ENCODE measurements at places on chromosomes 1 and 21.

DNA sequence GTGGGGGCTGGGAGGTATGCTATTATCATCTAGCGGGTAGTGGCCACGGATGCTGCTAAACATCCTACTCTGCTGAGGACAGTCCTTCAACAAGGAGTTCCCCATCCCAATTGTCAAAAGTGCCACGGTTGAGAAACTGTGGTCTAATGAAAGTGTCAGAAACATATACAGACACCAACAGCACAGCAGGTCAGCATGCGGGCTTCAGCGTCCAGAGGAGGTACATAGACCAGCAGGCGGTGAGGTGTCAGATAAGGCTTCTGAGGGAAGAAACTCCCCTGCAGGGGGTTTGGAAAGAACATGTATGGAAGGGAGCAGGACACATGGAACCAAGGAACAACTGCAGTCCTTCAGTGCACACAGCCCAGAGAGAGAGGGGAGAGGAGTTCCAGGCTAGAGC, 4.8 kb upstream of the TTC4 start:
- DNase-seq = no peak

GRCh38 chr1:65757531-65757930, 35.2 kb upstream of the PDE4B start:
- DNase-seq = no peak

DNA sequence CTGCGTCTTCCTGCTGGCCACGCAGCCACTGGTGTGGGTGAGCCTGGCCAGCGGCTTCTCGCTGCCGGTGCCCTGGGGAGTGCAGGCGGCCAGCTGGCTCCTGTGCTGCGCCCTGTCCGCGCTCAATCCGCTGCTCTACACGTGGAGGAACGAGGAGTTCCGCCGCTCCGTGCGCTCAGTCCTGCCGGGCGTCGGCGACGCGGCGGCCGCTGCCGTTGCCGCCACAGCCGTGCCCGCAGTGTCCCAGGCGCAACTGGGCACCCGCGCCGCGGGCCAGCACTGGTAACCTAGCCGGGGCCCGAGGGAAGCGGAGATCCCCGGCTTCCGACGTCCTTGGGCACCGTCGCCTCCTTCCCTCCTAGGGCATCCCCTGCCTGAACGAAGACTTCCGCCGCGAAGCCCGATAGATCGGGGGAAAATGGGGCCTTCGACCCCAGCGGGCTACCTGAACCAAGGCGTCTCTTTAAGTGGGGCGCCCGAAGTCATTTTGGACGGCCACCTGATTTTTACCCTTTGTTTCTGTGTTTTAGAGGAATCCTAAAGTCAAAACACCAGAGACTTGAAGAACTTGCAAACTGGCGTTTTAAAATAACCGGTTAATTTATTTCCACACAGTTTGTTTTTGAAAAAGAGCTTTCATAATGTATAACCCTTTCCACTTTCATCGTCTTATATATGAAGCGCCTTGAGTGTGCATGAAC, 2.0 kb downstream of the GPR88 start:
- no peak for DNase-seq

DNA sequence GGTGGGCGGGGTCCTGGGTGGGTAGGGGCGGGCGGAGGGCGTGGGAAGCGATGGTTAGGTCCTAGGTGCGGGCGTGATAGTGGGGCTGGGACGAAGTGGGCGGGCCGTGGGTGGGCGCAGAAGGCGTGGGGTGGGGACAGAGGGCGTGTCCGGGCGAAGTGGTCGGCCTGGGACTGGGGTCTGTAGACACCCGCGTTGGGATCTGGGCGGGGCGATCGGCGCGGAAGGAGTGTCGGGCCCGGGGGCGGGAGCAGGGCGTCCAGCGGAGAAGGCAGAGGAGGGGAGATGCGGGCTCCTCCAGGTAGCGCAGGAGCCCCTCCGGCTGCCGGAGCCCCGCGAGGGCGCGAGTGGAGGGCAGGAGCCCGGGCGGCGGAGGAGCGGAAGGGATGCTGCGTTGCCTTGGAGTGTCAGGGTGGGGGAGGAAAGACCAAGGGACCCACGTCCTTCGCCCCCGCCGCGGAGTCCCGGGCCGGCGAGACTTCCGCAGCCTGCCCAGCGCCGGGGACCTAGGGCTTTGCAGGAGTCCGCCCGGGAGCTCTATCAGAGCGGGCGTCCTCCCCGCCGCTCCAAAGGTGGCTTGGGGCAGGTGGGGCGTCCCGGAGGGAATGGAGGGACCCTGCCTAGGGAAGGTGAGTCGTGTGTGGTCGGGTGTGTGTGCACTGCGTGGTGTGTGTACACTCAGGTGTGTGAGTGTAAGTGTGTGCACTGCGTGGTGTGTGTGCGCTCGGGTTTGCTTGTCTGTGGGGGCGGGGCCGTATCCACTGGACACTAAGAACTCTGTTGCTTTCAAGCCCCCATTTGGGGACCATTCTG, 27.0 kb upstream of the PRSS38 start:
- DNase-seq = peak; percentile 56

DNA sequence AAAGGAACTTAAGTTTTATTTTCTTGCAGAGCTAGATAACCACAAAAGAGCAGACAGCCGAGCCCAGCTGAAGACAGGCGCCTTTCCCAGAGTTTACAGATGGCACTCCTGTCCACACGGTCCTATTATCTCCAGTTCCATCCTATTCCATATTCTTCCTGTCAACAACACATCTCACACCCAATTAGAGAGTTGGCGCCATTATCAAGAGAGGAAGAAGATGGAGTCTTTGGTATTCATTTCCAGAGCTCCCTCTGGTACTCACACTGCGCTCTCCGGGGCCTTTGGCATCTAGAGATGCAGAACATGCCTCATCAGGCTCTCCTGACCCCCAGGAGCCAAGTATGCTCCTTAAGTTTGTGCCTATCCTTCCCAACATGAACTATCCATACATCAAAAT, 43.3 kb upstream of the SIPA1L2 start:
- no peak for DNase-seq

DNA sequence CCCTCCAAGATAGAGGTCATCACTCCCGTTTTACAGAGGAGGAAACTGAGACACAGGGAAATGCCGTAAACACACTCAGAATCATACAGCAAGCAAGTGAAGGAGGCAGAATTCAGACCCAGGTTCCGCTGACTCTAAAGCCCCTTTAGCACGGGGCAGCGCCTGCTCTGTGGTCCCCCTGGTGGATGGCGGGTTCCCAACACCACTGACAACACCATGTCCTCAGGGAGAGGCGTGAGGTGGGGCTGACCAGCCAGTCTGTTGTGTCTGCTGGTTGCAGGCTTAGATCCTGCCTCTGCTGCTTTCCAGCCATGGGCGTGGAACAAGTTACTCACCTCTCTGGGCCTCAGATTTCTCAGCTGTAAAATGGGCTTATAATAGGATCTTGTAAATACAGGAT, 617.3 kb downstream of the MATN1 start:
- no peak for DNase-seq

DNA sequence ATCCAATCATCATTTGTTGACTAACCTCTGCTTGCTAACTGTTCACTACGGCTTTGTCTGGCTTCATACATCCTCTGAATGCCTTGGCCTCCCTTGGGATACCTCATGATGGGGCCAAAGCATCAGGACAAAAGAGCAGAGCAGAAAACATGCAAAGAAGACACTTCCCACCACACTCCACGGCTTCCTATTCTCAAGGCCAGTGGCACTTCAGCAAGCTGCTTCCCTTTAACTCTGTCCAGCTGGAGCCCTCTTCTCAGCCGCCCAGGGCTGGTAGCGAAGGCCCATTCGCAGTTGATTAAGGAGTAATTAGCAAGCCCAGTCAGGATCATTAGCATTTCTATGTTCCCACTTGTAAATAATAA, 224.3 kb upstream of the FGGY start:
- no peak for DNase-seq

GRCh38 chr1:188386161-188386560, 1557.4 kb downstream of the PLA2G4A start:
- DNase-seq = no peak

- DNase-seq = peak; percentile 57
Measured at GRCh38 chr1:154479764-154480421, 22.1 kb upstream of the TDRD10 start.

DNA sequence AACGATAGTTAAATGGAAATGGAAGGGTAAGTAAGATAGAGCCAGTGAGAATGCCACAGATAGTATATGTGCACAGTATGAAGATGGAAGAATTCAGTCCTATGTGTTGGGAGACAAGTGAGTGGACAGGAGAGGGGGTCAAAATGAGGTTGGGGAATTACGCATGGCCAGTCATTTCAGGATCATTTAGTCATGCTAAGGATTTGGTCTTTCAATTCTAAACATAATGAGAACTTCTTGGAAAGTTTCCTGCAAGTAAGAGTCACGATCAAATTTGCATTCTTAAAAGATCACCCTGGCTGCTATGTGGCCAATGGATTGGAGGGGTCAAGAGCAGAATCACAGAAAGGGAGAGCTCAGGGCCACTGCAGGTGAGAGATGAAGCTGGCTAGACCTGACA, 64.0 kb upstream of the KCNK2 start:
- no peak for DNase-seq

- no peak for DNase-seq
Measured at GRCh38 chr1:58971629-58972140, 187.8 kb upstream of the JUN start.

GRCh38 chr1:27564710-27565649, 39.0 kb downstream of the AHDC1 start:
- DNase-seq = no peak

DNA sequence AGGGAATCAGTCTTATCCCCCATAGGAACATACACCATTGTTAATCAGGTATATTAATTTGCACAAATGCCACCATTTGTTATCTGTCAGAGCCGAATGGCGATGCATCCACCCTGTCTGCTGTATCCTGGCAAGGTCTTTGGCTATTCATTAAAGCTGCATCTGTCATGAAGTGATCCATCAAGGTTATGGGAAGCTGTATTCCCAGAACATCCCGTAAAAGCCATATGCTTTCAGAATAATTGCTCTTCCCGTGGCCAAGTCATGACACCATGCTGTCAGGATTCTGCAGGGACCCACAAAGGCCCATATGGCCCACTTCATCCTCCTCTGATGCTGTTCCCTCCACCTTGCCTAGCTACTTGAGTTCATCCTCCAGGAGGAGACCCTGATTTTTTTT, 103.9 kb downstream of the RAVER2 start:
- DNase-seq = no peak

DNA sequence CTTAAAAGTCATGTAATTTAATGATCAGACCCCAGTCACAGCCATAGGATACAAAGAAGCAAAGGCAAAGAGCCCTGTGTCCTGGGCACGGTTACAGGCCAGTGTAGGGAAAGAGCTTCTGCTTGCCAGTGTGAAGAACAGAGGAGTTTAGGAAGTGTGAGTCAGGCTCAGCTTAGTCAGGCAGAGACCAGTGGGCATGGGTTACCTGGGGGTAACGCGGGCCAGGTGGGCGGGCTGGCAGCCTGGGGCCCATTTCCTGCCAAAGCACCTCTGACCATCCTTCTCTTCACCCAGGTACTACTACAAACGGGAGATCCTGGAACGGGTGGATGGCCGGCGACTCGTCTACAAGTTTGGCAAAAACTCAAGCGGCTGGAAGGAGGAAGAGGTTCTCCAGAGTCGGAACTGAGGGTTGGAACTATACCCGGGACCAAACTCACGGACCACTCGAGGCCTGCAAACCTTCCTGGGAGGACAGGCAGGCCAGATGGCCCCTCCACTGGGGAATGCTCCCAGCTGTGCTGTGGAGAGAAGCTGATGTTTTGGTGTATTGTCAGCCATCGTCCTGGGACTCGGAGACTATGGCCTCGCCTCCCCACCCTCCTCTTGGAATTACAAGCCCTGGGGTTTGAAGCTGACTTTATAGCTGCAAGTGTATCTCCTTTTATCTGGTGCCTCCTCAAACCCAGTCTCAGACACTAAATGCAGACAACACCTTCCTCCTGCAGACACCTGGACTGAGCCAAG, 4.7 kb downstream of the ELF3 start:
- DNase-seq = no peak

- DNase-seq = no peak
Measured at GRCh38 chr1:7410156-7410555, 360.9 kb upstream of the VAMP3 start.

GRCh38 chr1:234881893-234882771, 246.5 kb downstream of the TOMM20 start:
- DNase-seq = peak; percentile 81

Data from stimulated activated naive B cell treated with anti-CD40 and anti-IgM and Interleukin-4, amounts not matched to agents 10 μg/mL and 1 μg/mL and 100 μg/mL, for 72 hours (primary cell).